ENCODE measurements at places on chromosomes 7 and 10.

DNA sequence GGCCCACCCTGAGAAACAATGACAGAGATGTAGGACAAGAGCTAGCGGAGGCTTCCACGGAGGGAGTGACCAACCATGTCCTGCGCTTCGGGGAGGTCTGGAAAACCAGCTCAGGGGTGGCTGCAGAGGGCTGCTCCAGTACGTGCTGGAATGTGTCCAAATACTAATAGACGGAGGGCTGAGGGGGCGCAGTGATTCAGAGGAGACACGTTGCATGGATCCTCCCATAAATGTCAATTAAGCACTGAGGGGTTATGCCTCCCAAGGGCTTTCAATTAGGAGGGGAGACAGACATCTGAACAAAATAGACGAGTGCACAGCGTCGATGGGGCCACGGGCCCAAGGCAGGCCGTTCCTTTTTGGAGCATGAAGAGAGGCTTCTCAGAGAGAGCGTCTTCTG is 51.0 kb upstream of the NPS start:
- no peak for DNase-seq

DNA sequence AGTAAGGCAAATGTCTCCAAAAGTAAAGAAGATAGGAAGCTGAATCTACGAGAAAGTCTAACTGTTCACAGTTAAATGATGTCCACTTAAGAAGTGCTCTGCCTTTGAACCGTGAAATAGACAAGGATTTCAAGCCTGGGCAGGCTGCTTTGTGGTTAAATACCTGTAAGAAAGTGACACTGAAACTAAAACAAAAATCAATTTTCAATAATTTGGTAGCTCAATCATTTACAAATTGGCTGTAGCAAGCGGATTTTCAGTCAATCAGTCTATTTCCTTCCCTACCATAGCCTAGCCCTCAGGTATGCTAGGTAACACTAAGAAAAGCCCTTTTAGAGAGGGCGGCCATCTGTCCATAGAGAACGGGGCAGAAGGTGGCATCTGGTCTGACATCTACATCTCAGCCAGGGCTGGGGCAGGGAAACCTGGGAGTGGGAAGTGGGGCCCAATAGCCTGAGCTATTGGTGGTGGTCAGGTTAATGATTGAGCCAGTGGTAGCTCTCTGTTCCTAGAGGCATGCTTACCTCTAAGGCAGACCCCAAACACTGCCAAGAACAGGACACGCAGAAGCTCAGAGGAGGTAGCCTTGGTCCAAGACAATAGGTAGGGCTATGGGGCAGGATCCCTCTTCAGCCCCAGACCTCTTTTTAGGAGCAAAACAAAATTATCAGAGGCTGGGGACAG is 223.2 kb downstream of the CCSER2 start:
- no peak for DNase-seq

GRCh38 chr10:29174389-29174788 is 114.5 kb upstream of the LYZL1 start:
- no peak for DNase-seq

DNA sequence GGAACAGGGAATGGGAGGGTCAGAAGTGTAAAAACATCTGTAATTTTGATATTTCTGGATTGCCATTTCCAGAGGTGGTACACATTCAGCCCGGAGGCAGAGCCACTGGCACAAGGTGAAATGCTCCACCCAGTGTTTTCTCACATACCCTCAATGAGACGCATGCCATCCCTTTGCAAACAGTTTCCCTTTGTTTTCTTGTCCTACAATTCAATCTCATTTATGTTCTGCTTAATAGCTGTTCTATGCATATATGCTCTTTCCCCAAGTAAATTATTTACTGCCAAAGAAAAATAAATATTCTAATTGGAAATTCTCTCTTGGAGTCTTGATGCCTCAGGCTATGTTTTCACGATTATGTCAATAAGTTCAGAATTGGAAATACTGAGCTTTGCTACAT is 369.7 kb upstream of the AKR1E2 start:
- DNase-seq: no peak

GRCh38 chr10:110643035-110643652 is 992 bp upstream of the RBM20 start:
- DNase-seq: no peak

DNA sequence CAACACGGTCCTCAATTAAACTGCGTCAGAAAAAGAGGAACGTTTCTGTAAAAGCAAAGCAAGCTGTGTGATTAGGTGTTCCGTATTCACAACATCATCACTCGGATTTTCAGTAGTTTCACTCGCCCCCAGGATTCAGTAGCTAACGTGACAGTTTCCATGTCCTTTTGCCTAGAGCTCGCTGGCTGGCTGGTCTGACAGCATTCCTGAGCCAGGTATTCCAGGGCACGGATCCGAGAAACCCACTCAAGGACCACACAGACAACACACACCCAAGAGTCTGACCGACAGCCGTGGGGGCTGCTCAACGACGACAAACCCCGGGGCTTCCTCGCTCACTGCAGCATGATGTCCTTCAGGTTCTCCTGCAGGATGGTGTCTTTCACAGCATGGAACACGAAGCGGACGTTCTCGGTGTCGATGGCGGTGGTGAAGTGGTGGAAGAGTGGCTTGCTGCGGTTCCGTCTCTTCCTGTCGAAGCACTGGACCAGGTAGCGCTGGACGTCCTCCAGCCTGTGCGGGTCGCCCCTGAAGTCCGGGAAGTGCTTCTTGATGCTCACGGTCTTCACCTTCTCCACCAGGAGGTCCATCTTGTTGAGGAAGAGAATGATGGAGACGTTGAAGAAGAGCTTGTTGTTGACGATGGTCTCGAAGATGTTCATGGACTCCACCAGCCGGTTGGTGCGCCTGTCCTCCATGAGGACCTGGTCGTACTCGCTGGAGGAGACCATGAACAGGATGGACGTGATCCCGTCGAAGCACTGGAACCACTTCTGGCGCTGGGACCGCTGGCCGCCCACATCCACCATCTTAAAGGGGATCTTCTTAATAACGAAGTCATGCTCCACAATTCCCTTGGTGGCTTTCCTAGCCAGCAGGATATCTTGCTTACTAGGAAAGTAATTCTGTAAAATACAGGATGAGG is 43.1 kb downstream of the AMZ1 start:
- no peak for DNase-seq

DNA sequence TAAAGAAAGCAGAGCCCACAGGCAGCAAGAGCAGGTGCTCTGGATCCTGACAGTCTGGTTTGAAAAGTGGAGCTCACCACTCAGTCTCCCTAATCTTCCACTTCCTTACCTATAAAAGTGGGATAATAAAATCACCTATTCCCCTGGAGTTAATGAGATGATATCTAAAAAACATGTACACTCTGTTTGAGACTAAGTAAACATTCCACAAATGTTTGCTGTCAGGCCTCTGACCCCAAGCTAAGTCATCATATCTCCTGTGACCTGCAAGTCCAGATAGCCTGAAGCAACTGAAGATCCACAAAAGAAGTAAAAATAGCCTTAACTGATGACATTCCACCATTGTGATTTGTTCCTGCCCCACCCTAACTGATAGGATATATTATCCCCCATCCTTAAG is 1324.5 kb downstream of the XPNPEP1 start:
- no peak for DNase-seq

DNA sequence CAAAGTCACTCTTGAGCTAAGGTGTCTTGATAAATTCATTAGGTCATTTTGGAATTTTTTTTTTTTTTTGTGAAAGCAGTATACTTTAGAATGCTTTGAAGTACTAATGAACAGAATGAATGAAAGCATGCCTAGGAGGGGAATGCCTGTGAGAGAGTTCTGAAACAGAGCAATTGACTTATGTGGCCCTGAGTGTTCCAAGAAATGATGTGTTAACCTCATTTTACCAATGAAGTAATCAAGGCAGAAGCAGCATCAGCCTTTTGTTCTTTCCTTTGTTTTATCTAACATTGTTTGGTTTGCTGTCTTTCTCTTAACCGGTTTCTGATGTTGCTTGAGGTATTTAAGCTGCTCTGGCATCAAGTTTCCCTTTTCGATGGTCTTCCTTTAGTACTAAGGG is 154.6 kb upstream of the HGF start:
- DNase-seq: no peak

GRCh38 chr7:46975493-46975892 is 606.4 kb downstream of the TNS3 start:
- DNase-seq: no peak

GRCh38 chr10:128474571-128474970 is 348.3 kb upstream of the MKI67 start:
- no peak for DNase-seq

DNA sequence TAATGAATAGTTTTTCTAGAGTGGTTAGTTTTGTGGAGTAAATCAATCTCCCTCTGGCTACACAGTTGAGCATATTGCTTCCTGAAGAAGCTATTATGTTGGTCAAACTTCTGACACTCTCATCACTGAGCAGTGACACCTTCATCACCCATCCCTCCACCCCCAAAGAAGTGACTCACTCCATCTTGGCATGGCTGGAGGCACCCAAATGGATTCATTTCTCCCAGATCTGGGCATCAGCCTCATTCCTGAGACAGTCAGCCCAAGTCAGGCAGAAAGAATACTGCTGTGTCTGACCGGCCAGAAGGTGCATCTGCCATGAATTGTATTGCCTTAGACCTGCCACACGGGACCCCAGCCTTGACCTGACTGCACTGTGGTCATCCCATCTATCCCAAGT is 117.0 kb upstream of the HABP2 start:
- no peak for DNase-seq

GRCh38 chr10:101675115-101675514 is 19.9 kb downstream of the FBXW4 start:
- DNase-seq: no peak

GRCh38 chr10:83343676-83344075 is 795.6 kb upstream of the GHITM start:
- DNase-seq: no peak

- no peak for DNase-seq
These were observed 77.9 kb downstream of the HIPK2 start for GRCh38 chr7:139699640-139700504.

- no peak for DNase-seq
These were observed 56.2 kb downstream of the ARHGAP22 start for GRCh38 chr10:48548531-48549135.

DNA sequence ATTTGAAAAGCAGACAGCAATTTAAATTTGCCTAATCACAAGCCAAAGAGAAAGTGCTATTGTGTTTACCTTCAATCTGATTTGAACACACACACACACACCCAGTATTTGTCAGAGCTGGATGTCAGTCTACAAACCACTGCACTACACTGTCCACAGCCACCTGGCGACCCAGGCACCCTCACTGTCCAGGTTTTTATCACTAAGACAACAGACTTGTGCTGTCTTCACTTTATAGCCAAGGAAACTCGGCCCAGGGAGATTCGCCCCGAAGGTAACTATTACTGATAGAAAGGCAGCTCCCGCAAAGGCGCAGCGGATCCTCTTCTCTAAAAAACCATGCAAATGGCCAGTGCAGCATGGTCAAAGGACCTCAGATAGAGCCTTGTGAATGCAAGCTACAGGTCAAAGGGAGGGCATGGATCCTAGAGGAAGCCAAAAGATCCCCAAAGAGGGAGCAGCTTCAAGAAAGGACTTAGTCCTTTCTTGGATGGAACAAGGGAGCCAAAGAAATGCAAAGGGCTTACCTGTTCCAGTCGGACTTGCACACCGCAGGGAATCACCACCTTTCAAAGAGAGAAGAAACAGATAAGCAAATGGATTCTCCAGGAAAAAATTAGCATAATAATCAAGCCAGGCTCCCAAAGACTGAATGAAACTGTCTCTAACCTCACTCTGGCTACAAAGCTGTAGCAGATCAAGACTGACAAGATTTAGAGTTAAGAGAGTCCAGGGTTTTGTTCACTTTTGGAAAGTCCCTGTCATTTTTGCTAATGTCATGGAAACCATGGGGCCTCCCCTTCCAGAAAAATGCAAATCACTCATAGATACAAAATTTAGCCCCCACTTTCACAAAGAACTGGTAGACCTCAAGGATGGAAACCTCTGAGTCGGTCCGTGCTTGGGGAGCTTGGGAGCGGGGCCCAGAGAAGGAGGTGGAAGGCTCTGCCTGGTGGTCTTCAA is 101.1 kb downstream of the TNS3 start:
- DNase-seq: no peak

DNA sequence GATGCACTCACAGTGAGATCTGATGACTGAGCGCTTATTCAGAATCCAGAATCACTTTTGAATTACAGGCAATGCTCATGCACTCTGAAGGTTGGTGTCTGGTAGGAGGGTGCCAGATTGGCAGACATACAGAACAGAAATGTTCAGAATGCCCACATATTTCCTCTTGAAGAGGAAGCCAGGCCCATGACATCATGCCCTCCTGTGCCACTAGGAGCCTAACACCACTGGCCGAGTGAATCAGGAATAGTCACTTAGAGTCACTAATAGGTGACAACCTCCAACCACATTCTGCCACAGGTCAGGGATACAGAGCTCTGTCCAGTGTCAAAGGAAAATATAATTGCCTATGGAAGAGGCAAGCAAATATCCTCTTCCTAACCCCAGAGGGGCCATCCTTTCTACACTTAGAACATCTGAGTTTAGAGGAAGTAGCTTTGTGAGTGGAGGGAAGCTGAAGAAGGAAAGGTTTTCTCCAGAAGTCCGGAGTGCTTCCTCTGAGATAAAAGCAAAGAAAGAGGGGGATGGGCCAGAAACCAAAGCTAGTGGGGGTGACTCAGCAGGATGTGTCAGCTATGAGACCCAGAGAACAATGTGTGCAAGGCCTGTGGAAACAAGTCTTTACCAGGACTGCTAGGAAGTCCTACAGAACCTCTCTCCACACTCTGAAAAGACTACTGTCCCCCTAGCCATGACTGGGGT is 838.8 kb downstream of the GRID1 start:
- no peak for DNase-seq

GRCh38 chr7:17681965-17682364 is 258.3 kb downstream of the SNX13 start:
- DNase-seq: no peak

- DNase-seq: no peak
These were observed 675.2 kb upstream of the GALNT17 start for GRCh38 chr7:70456719-70457118.

- no peak for DNase-seq
These were observed 12.8 kb upstream of the RPEL1 start for GRCh38 chr10:103232772-103233488.

- DNase-seq: no peak
These were observed 68.9 kb downstream of the FAM53B start for GRCh38 chr10:124675261-124675660.

DNA sequence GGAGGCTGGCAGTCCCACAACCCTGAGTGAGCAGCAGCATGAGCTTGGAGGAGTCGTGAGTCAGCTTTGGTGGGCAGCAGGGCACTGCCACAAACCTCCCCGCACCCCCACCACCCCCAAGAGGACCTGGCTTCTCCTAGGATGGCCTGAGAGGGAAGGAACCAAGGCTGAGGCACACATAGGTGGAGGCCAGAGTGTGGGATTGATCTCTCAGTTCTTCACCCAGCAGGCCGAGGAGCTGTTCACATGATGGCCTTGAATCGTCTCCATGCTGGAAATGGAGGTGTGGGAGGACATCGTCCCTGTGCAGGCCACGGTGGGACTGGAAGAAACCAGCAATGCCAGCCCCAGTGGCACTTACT is 17.4 kb upstream of the GDF10 start:
- no peak for DNase-seq
